Common myeloid progenitor, CD34-positive (primary cell): ENCODE measurements at places on chromosomes 4 and X.

GRCh38 chr4:90190525-90190924, 63.3 kb downstream of the CCSER1 start:
- no peak for DNase-seq
- H3K27me3 ChIP-seq, result no peaks in the 10 kb centered on the region
- no peaks in the 10 kb centered on the region for H3K36me3 ChIP-seq

DNA sequence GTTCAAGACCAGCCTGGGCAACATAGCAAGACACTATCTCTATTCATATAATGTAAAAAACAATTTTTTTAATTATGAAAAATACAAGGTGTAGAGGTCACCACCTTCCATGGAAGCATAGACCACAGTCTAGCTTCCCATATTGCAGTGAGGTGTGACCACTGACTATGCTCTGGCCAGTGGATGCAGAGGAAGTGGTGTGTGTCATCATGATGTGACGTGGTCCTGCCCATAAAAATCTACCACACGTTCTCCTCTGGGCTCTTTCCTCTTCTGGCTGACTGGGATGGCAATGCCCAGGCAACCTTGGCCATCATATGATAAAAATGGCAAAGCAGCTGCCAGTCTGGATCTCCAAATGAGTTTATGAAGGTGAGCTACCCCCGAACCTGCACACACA, 65.7 kb downstream of the RBM47 start:
- no peak overlapping the region for H3K4me3 ChIP-seq
- DNase-seq, result no peak
- H3K36me3 ChIP-seq, result no peaks in the 10 kb centered on the region
- no peaks in the 10 kb centered on the region for H3K27me3 ChIP-seq
- no peaks in the 10 kb centered on the region for H3K4me1 ChIP-seq

GRCh38 chr4:119053997-119054396, 81.6 kb upstream of the MYOZ2 start:
- no peaks in the 10 kb centered on the region for H3K4me1 ChIP-seq
- H3K27ac ChIP-seq, result no peak overlapping the region
- H3K4me3 ChIP-seq, result no peak overlapping the region
- no peaks in the 10 kb centered on the region for H3K36me3 ChIP-seq
- DNase-seq, result no peak

- no peak overlapping the region for H3K27ac ChIP-seq
- H3K36me3 ChIP-seq, result no peaks in the 10 kb centered on the region
- H3K27me3 ChIP-seq, result no peaks in the 10 kb centered on the region
- no peak for DNase-seq
- no peak overlapping the region for H3K4me3 ChIP-seq
Observed at GRCh38 chrX:10414862-10415261, 205.5 kb downstream of the MID1 start.

DNA sequence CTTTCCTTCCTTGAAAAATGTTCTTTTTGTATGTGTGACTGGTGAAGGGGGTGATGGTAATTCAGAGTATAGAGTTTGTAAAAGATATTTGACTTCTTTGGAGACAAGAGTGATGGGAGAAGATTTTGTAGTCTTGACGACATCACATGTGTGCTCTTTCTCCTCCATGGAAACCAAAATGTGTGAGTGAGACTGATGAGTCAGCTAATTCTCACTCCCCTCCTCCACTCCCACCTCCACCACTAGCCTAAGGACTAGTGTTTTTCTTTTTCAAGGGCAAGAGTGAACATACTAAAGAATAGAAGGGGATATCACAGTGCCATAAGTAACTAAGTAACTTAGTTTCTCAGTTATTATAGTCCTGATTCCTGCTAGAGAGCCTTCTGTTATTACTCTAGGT, 14.0 kb upstream of the DGKK start:
- H3K4me1 ChIP-seq, result peaks cover 5% of the 10 kb centered on the region
- peaks cover 3% of the 10 kb centered on the region for H3K27me3 ChIP-seq
- no peak overlapping the region for H3K4me3 ChIP-seq
